ENCODE measurements at places on chromosomes 11 and 22. TPM values are rescaled to one million over a fixed set of nuclear protein-coding genes. Genes with fewer than 3 reads are reported as not detected.
A peak's percentile ranks its signal among the peaks of the same experiment; 100 is the strongest.

GRCh38 chr11:15970506-15971214 is 385.7 kb downstream of the SOX6 start:
- no peak for DNase-seq

DNA sequence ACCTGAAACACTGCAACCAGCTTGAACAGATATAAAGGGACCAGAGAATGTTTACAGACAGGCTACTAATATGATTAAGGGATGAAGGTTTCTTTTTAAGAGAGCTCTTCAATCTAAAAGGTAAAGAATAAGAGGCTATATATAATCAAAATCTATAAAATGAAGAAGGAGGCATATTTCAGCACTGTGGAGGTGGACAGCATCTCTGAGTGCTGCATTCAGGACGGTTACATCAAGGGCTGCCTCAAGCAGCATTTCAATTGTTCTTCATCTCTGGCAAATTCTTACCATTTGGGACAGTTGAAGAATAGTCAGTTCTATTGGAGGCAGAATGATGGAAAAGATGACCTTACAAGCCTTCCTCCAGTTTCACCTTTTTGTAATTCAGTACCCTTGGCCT is 139.6 kb upstream of the LMO1 start:
- no peak for DNase-seq

The C11orf65 gene
- 0.41 TPM for total RNA-seq

The CYB5R2 gene
- total RNA-seq = 2.0 TPM

DNA sequence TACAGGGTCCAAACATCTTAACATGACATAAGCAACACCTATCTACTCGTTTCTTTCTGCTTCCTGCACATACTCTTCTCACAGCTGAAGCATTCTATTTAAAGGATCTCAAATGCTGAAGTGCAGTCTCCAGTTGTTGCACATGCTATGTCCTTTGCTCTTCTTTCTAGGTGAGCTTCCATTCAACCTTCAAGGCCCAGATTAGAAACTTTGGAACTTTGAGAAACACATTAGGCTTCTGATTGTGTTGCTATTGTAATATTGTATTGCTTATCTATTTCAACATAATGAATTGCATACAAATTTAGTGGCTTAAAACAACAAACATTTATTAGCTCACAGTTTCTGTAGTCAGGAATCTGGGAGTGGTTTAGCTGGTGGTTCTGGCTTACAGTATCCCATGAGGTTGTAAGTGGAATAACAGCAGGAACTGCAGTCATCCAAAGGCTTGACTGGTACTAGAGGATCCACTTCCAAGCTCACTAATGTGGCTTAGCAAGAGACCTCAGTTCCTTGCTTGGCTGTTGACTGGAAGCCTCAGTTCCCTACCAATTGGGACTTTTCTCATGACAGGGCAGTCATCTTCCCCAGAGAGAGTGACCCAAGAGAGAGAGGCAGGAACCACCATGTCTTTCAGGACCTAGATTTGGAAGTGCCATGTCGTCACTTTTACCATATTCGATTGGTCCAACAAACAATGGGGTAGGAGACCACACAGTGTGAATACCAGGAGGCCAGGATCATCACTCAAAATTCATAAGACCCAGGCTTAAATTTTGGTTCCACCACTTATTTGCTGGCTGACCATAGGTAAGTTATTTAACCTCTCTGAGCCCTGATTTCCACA is 27.2 kb upstream of the RASSF10 start:
- DNase-seq = no peak

The ZFTA gene
- 55.8 TPM for total RNA-seq

GRCh38 chr22:47303161-47303890 is 540.9 kb downstream of the TBC1D22A start:
- DNase-seq = no peak

The PNPLA3 gene
- 17.5 TPM for total RNA-seq

DNA sequence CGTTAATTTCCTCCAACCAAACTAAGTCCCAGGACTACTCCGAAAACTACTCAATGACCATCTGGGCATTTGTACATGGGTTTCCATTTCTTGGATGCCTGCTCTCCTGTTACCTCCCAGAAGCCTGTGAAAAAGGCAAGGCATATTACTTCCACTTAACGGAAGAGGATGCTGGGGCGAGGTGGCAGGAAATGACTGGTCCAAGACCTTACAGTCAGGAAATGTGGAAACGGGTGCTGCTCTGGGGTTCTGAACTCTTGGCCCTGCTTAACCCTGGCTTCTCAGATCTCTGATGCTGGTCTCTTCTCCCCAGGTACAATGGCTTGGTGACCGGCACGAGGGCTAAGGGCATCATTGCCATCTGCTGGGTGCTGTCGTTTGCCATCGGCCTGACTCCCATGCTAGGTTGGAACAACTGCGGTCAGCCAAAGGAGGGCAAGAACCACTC is 12.9 kb downstream of the ADORA2A start:
- peak; percentile 3 for DNase-seq

GRCh38 chr11:12111549-12112520 is 1.4 kb downstream of the MICAL2 start:
- DNase-seq = no peak

DNA sequence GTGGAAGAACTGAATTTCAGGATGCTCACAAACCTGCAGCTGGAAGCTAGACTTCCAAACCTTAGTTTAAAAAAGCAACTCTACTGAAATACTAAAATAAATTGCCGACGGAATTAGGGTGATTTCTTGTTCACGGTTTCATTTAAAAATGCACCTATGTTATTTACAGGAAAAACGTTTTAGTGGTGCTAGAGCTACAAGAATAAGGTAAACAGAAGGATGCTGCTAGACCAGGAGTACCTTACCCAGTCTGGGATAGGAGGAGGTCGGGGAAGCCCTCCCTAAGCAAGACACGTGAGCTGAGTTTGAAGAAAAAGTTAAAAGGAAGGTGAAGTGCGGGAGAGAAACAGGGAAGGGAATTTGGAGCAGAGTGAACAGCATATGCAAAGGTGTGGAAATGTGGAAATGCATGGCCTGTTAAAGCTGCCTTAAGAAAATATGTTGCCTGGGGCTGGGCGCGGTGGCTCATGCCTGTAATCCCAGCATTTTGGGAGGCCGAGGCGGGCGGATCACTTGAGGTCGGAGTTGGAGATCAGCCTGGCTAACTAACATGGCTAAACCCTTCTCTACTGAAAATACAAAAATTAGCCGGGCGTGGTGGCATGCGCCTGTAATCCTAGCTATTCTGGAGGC is 1.4 kb upstream of the FTH1 start:
- no peak for DNase-seq

DNA sequence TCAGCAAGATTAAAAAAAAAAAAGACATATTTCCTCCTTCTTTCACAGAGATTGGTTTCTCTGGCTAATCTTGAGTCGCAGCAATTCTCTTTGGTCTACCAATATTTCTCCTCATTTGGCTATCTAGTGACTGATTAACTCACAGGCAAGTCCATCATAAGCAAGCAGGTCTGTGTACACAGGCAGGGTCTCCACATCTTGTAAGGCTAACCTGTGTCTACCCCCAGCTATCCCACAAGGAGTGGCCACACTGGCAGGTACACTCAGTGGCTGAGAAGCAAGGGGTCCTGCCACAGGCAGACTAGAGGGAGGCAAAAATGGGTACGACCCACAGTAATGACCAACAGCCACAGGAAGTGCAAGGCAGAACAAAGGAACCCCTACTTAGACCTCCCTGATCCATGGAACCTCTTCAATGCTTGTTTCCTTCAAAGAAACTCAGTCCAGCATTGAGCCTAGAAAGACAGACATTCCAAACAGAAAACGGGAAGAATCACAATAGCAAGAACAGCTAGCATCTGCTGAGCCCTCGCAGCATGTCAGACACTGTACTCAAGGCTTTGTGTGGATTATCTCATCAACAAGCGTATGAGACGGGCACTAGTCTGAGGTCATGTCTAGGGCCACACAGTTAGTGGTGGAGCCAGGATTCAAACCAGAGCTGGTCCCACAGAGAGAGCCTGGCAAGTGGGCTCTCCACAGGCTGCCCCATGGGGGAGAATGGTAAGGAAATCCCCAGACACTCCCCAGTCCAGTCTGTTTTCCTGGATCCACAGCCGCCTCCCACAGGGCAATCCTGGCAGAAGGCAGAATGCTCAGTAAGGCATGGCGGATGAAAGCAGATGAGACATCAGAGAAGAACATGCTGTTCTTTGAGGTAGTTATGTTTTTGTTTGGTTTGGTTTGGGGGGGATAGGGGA is 34.3 kb downstream of the PLEKHA7 start:
- DNase-seq = no peak

- DNase-seq = no peak
These were observed 31.4 kb upstream of the TTC12 start for GRCh38 chr11:113282898-113283437.

DNA sequence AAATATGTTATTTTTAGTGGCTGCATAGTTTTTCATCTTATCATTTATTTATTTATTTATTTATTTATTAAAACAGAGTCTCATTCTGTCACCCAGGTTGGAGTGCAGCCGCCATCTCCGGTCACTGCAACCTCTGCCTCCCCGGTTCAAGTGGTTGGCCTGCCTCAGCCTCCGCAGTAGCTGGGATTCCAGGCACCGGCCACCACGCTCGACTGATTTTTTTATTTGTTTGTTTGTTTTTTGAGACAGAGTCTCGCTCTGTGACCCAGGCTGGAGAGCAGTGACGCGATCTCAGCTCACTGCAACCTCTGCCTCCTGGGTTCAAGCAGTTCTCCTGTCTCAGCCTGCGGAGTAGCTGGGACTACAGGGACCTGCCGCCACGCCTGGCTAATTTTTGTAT is 262.9 kb upstream of the DDI1 start:
- no peak for DNase-seq

The C1QTNF5 gene
- total RNA-seq = 2.4 TPM

The APLNR gene
- 5.3 TPM for total RNA-seq

GRCh38 chr22:37918580-37919270 is 12.6 kb downstream of the MICALL1 start:
- no peak for DNase-seq

- DNase-seq = no peak
These were observed 191.7 kb downstream of the ST3GAL4 start for GRCh38 chr11:126547161-126547560.

GRCh38 chr11:103035791-103036434 is 56.0 kb downstream of the DCUN1D5 start:
- peak; percentile 9 for DNase-seq

Measured in frontal cortex (tissue), 4 donors.